Thyroid gland (tissue), 4 donors: ENCODE measurements at places on chromosomes 1 and 21.

GRCh38 chr1:151478923-151479322 lies 19.6 kb upstream of the POGZ start:
- no peak for DNase-seq

DNA sequence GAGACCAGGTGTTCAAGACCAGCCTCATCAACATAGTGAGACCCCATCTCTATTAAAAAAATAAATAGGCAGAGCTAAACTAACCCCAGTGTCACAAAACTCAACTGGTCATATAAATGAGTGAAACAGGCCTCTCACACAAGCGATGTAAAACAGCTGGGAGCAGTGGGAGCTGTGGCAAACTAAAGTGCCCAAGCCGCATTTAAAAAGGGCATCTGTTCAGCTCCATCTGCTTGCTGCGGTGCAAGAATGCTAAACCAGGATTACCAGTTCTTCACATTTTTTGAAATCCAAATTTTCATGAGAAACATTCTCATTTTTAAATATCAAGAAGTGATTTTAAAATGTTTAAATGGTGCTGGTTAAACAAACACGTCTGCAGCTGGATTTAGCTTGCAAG lies 50.0 kb upstream of the WNT2B start:
- no peak for DNase-seq

DNA sequence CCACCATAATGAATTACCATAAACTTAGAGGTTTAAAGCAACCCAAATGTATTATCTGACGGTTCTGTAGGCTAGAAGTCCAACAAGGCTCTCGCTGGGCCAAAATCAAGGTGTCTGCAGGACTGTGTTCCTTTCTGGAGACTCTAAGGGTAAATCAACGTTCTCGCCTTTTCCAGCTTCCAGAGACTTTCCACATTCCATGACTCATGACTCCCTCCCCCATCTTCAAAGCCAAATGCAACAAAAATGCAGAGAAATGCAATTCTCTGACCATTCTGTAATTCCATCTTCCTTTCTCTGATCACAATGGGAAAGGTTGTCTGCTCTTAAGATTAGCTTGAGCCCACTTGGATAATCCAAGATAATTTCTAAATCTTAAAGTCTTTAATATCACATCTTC lies 287.1 kb downstream of the LTN1 start:
- DNase-seq, result no peak

- no peak for DNase-seq
Observed at GRCh38 chr1:207996636-207997035, 85.7 kb upstream of the CD34 start.

DNA sequence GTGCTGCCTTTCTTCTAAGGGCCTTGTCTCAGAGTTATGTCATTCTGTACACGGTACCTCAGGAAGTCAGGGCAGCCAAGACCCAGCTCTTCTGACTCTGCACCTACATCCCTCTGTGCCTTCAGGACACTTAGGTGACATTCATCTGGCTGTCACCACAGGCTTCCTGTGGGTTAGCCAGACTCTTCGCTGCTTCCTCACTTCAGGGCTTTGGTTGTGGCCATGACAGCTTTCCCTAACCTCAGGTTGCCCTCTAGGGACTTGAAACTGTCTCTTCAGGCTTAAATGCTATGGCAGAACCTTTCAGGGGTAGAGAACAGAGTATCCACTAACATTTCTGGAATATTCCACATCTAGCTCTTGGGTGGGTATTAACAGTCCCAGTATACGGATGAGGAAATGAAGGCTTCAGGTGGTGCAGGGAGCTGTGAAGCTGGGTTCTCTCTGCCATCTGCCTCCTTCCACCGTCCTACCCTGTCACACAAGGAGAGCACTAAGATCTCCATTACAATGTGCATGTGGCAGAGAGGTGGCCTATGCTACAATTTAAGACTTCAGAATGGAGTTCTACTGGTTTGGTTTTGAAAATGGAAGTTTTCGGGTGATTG lies 9.9 kb downstream of the TSSK3 start:
- no peak for DNase-seq

DNA sequence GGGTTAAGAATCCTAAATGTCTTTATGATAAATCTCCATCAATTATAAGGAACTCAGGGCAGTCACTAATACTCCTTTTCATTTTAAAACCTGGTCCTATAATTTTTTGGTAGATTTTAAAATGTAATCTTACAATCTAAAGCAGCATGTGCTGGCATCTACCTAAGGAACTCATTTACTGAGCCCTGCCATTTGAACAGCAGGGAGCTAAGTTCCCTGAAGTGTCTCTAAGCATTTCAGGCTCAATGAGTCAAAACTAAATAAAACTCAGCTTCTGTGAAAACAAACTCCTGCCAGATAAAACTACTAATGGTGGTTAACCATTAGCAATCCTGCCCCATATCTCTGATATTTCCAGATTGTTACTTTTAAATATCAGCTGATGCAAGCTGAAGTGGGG lies 1371.8 kb upstream of the PRMT6 start:
- no peak for DNase-seq

DNA sequence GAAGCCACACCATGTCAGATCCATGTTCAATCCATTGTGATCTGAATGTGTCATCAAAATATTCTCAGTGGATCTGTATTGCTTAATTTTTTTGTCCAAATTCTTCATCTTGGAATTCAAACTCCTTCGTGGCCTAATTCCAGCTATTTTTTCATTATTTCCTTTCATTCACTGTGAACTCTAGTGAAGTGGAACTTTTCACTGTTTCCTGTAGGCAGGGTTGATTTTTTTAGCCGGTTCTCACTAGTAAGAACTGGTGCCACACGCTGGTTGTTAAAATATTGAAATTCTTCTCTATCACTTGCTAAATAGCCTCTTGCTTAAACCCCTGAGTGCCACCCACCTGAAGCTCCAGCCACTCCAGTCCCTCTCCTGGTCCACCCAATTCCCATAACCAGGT lies 7.6 kb upstream of the S100A11 start:
- no peak for DNase-seq

DNA sequence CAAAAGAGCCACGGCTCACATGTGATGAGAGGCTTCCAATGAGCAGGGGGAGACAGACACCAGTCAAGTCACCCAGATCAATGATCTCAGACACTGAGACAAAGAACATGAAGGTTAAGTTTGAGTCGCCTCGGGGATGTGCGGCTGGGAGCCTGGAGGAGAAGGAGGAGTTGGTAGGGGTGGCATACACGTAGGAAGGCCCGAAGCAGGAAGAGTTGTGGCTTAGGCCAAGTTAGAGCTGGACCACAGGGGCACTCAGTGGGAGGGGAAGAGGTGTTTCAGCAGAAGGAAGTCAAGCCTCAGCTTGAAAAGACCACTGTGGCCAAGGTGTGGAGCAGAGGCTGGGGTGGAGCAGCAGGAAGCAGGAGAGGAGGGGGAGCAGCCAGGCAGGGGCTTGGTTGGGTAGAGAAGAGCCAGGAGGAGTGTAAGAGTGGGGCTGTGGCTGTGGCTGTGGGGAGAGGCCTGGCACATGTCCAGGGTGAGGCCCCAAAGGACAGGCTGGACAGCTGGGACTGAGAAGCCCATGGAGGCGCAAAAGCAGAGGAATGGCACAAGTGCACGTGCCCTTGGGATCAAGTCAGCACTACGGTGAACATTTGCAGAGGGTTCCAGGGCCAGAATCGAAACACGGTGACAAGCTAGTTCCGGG lies 27.6 kb downstream of the CTNNBIP1 start:
- no peak for DNase-seq

DNA sequence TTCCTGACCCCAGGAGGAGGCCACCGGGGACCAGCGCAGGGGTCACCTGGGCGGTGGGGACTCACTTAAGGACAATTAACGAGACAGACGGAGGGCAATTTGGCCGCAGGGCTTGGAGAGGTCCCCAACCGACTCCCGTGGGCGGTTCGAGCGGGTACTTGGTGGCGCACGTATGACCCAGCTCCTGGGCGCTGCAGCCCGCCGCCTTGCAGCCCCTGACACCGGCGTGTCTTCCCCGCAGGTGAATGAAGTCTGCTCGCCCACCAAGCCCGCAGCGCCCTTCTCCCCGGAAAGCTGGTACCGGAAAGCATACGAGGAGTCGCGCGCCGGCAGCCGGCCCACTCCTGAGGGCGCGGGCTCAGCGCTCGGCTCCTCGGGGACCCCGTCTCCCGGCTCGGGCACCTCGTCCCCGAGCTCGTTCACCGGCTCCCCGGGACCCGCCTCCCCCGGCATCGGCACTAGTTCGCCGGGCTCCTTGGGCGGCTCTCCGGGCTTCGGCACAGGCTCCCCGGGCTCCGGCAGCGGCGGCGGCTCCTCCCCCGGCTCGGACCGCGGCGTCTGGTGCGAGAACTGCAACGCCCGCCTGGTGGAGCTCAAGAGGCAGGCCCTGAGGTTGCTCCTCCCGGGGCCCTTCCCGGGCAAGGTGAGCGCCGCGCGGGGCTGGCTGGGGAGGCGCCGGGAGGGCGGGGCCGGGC lies 1.4 kb downstream of the KIF26B start:
- peak; percentile 89 for DNase-seq

GRCh38 chr1:234702342-234703000 lies 92.5 kb upstream of the IRF2BP2 start:
- peak; percentile 25 for DNase-seq

- no peak for DNase-seq
Observed at GRCh38 chr1:50318428-50318827, 104.8 kb downstream of the DMRTA2 start.

DNA sequence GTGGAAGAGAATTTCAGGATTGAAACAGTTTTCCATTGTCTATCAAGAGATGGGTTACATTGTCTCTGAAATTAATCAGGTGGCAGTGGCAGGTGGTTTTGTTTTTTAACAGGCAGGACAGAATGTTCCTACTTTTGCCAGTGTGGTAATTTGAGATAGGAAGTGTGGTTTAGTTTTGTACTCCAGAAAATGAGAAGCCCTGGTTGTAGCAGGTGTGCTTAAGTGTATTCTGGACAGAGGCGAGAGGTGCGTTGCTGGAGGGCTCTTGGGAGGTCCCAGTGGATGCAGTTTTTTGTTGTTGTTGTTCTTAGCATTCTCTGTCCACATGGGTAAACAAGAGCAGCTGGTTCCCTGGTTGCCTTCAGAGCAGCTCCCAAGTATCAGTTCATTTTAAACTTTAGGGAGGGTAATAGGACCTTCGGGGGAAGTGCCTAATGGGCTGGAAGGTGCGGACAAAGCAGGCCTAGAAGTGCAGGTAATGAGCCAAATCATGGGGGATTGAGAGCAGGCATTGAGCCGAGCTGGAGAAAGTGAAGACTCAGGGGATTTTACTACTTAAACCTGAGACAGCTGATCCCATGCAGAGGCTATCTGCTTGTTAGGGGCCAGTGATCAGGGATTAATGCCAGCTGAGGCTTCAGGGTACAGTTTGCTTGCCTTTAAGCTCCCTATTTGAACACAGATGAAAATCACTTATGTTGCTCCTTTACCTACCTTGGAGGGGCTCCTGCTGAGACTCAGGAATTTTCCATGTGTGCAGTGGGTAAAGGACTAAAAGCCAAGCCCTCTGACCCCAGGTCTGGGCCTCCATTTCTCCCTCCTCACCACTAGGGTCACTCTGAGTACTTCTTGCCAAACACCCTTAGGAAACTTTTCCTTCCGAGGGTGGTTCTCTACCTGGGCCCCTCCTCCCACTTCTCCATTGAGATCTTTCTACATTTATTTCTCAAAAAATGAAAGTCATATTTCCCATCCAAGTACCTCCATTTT lies 6.1 kb downstream of the PFKFB2 start:
- peak; percentile 64 for DNase-seq

DNA sequence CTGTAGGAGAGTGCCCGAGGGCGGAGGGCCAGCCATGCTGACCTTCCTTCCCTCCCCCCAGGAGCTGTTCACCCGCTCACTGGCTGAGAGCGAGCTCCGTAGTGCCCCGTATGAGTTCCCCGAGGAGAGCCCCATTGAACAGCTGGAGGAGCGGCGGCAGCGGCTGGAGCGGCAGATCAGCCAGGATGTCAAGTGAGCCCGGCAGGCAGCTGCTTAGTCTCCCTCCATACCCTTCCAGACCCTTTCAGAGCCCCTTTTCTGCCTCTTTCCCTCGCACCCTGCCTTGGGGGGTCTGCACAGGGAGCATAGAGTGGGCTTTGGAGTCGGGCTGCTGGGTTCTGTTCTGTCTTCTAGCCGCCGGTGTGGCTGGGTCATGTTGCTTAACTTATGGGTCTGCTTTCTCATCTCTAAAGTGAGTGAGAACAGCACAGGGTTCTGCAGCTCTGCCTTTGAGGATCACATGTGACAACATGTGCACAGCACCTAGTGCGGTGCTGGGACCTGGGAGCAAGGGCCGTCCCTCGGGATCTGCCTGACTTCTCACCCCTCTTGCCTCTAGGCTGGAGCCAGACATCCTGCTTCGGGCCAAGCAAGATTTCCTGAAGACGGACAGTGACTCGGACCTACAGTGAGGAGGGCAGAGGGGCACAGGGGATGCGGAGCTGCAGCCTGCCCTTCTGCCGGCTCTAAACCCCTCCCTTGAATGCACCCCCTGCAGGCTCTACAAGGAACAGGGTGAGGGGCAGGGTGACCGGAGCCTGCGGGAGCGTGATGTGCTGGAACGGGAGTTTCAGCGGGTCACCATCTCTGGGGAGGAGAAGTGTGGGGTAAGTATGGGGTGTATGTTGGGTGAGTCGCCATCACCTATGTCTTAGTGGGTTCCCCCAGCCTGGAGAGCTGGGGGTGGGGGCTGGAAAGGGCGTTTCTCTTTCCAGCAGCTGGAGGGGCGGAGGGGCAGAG lies 6.2 kb downstream of the AMPD2 start:
- DNase-seq, result no peak

DNA sequence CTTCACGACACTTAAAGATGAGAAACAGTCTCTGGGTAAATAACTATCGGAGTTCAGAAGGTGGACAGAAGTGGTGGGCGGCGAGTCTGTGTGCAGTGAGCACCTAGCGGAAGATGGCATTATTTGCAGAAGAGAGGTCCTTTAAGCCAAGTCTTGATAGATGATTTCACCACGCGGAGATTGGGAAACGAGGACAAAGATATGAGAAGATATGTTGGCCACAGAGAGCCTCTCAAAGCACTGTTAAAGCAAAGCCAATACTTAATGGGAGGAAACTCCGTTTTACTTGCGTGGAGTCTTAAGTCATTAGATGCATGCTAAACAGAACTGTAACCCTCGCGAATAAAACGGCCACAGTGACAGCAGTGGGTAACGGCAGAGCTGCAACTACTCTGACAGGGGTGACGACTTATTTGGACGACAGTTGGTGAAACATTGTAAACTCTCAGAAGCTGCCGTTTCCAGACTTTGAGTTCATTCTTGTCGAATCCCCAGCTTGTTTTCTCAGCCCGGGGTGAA lies 577 bp upstream of the CEP350 start:
- DNase-seq, result peak; percentile 29

GRCh38 chr1:33667386-33668282 lies 195.2 kb downstream of the ZSCAN20 start:
- DNase-seq, result no peak

- DNase-seq, result no peak
Observed at GRCh38 chr21:34130716-34130985, 57.3 kb downstream of the MRPS6 start.

- DNase-seq, result peak; percentile 82
Observed at GRCh38 chr1:112803906-112804762, 89.0 kb upstream of the PPM1J start.
